Posterior vena cava (tissue), 2 donors: ENCODE measurements at places on chromosomes 7 and 10. TPM values are rescaled to one million over a fixed set of nuclear protein-coding genes. Genes with fewer than 3 reads are reported as not detected.

The CTTNBP2 gene
- total RNA-seq: 9.1 TPM

The LRRN3 gene
- total RNA-seq: 1.3 TPM

The METTL27 gene
- 5.1 TPM for total RNA-seq

The AGR2 gene
- total RNA-seq: not detected
